ENCODE measurements at places on chromosomes 4 and X.

DNA sequence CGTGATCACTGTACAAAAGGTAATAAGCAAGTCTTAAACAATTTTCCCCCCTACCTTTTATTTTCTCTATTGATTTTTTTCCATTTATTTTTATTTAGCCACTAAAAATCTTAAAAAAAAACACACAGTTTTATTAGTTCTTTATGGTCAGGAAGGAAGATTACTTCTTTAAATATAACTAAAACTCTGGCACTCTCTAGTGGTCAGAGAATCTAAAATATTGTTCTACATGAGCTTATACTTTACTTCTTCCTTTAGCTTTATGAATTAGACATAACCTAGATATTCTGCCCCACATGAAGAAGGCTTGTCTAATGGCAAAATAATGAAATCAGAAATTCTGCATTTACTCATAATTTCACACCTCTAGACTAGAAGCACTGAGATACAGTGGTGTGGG lies 135.2 kb downstream of the PDE5A start:
- DNase-seq, result no peak

- DNase-seq, result no peak
Measured at GRCh38 chr4:156774422-156774821, 197.2 kb downstream of the PDGFC start.

DNA sequence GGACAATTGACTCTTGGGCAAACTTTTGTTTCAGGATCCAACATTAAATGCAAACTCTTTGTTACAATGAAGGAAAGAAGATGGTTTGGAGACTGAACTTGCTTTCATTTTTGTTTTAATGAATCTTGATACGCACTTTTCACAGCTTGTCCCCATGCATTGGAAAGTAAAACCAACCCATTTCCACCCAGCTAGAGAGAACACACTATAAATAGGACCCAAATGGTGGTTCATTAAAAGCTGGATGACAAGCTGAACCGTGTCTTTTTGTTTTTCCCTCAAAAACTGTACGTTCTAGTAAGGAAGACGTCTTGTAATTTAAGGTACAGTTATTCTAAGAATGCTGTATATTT lies 95.3 kb upstream of the EGFL6 start:
- no peak for DNase-seq

DNA sequence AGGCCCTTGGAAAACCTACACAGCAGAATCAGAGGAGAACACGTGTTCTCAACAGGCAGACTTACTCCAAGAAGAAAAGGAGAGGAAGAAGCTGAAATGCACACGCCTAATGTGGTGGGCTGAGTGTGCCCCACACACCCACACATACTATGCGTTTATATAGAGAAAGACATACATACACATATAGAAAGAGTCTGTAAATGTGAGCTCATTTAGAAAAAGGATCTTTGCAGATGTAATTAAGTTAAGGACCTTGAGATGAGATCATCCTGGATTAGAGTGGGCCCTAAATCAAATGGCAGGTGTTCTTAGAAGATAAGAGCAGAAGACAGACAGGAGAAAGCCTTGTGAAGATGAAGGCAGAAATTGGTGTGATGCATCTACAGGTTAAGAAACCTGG lies 87.2 kb upstream of the KLF3 start:
- no peak for DNase-seq

- DNase-seq, result no peak
Measured at GRCh38 chr4:138199568-138200235, 42.4 kb downstream of the SLC7A11 start.

GRCh38 chr4:152064753-152065152 lies 303.9 kb upstream of the GATB start:
- DNase-seq, result no peak

GRCh38 chr4:99463566-99463965 lies 28.4 kb upstream of the ADH7 start:
- no peak for DNase-seq

GRCh38 chrX:30665471-30665870 lies 12.2 kb downstream of the GK start:
- no peak for DNase-seq

DNA sequence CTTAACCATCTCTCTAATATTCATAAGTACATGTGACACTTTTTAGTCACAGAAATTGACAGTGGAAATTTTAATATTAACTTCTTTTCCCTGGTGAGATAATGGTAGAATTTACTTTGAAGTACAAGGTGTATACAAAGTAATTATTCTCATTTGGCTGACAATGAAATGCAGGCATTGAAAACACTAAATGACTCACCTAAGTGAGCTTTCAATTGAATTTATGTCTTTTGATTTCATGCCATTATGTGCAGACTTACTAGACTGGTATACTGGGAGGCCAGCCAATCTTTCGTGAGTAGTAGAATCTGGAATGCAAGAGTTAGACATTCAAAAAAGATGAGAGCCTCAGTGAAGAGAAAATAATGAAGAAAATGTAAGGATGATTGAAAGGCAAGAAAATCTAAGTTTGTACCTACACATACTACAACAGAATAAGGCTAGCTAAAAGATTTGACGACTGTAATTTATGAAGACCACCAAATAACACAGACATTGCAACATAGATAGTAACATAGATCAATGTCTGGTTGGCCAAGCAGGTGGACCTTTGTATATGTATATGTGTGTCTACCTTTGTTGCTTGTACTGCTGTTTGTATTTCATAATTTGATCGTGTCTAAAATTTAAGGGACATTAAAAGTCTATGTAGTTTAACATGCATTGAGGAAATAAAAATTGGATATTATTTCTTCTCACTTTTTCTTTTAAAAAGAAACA lies 459.7 kb downstream of the IL15 start:
- peak; percentile 77 for DNase-seq

- DNase-seq, result no peak
Measured at GRCh38 chr4:76016393-76016792, 6.9 kb downstream of the CXCL10 start.

- DNase-seq, result peak; percentile 68
Measured at GRCh38 chr4:104490770-104491480, 3.8 kb downstream of the CXXC4 start.

DNA sequence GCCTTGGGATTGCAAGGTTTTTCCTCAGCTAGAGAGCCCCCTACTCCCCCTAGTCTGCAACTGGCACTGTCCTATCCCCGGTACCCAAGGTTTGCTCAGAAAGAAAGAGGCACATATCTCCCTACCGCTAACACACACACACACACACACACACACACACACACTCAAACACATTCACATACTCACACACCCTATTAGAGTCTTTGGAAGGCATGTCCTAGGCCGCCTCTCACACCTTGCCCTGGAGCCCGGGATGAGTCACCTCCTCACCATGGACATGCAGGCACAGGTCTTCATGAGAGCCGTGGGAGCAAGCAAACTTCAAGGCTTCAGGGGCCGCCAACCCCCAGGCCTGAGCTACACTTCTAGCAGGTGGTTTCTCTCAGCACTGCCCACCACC lies 49.2 kb downstream of the PJA1 start:
- DNase-seq, result no peak

- DNase-seq, result no peak
Measured at GRCh38 chr4:14399848-14400247, 602.4 kb upstream of the CPEB2 start.

GRCh38 chr4:2787230-2788100 lies 5.4 kb upstream of the SH3BP2 start:
- no peak for DNase-seq
